ENCODE measurements at places on chromosomes 1 and 21.

GRCh38 chr1:225897595-225898514 lies 8.9 kb upstream of the LEFTY1 start:
- DNase-seq, result no peak

GRCh38 chr1:151164732-151165280 lies 896 bp downstream of the LYSMD1 start:
- no peak for DNase-seq

DNA sequence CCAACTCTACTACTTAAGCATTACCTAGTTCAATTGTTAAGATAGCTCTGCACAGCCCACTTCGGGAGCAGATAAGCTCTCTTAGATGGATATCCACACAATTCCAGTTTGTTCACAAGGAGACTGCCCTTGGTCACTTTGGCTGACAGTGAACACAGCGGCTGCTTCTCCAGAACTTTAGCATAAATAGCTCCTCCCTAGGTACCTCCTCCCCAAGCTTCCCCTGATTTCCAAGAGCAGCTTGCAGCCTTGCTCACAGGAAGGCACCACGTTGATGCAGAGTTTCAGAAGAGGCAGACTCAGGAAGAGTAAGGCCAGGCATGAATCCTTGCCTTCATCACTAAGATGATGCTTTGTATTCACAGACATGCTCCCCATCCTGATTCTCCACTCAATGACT lies 24.7 kb downstream of the TFF3 start:
- no peak for DNase-seq

- DNase-seq, result peak; percentile 24
Observed at GRCh38 chr1:63698001-63698838, 75.6 kb upstream of the ROR1 start.

GRCh38 chr1:150836129-150836773 lies 28.2 kb upstream of the CTSK start:
- peak; percentile 2 for DNase-seq

DNA sequence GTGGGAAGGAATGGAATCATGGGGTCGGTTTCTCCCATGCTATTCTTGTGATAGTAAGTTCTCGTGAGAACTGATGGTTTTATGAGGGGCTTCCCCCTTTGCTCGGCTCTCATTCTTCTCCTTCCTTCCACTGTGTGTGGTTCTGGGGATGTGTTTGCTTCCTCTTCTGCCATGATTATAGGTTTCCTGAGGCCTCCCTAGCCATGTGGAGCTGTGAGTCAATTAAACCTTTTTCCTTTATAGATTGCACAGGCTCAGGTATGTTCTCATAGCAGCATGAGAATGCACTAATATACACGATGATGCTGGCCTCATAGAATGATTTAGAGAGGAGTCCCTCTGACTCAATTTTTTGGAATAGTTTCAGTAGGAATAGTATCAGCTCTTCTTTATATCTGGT lies 195.4 kb upstream of the IVNS1ABP start:
- DNase-seq, result no peak

GRCh38 chr1:232260861-232261260 lies 369.1 kb downstream of the SIPA1L2 start:
- DNase-seq, result no peak

- no peak for DNase-seq
Observed at GRCh38 chr1:150118716-150119115, 31.0 kb upstream of the PLEKHO1 start.

DNA sequence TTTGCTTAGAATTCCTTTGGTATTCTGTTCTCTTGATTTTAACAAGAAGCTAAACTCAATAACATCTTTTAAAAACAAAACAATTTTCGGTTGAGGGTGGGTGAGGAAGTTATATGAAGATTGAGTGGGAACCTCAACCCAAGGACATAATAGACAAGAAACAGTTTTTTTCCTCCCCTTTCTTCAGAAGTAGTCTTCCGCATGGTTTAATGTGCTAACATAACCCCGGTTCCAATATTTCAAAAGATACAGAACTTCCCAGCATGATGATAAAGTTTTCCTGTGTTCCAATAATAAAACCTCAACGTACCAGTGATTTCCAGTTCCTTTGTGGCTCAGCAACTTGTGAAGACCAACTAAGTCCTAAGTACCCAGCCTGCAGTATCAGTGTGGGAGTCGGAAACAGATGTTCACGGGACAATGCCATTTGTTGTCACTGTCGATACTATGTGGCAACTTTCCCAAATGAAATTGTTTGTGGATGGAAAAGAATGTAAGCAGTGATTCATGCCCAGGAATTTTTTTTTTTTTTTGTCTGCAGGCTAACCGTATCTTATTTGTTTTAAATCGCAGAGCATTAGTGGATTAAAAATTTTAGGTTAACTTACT lies 48.5 kb downstream of the NR5A2 start:
- DNase-seq, result peak; percentile 89

GRCh38 chr1:221863635-221864034 lies 121.7 kb upstream of the DUSP10 start:
- DNase-seq, result no peak

DNA sequence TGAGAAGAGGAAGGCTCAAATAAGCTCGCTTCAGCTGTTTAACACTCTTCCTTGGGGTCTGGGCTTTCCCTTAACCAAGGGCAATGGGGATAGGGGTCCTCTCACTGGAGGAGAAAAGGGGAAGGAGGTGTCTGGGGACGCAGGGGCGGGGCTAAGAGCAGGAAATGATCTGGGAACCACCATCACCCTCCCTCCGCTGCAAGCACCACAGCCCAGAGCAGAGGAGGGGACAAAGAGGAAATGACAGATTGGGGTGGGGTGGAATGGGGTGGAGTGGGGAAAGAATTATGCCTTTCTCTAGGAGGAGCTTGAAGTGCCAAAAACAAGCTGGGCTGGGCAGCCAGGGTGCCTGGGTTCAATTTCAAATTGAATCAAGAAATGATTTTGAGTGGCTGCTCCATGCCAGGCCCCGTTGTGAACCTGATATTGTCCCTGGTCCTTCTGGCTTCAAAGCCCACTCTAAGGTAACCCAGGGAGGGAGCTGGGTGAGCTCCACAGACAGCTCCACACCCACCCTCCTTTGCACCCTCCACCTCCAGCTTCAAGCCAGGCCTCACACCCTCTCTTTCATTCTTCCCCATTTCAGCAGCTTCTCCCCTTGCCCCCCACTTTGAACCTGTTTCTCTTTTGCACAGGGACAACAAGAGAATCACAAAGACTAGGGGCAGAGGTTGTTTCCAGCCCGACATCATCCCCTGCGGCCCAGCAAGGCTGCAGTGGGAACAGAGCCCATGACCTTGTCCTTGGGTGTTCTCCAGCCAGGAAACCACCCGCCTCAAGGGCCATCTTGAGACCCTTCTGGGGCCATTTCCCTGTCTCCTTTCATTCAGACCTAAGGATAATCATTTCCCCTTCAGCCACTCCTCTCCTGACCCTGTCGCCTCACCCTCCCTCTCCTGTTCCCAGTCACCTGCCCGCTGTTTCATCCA lies 1.1 kb downstream of the ARHGAP30 start:
- DNase-seq, result peak; percentile 20

GRCh38 chr1:17287130-17287776 lies 20.7 kb upstream of the PADI4 start:
- DNase-seq, result peak; percentile 86

DNA sequence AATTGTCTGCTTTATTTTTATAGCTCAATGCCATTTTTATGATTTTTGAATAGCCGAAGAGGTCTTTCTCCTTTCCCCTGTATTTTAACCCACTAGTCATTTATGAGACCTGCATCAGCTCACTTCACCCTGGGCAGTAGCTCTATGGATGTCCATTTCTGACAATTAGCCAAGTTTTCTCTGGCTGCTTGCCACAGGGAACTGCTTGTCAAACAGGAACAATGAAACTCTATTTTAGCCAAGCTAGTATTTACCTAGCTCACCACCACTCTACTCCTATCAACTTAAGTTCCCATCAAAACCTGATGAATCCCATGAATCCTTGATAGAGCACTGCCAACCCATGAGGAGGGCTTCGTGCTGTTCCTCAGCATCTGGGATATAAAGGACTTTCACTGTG lies 406.7 kb downstream of the RWDD3 start:
- DNase-seq, result peak; percentile 3

DNA sequence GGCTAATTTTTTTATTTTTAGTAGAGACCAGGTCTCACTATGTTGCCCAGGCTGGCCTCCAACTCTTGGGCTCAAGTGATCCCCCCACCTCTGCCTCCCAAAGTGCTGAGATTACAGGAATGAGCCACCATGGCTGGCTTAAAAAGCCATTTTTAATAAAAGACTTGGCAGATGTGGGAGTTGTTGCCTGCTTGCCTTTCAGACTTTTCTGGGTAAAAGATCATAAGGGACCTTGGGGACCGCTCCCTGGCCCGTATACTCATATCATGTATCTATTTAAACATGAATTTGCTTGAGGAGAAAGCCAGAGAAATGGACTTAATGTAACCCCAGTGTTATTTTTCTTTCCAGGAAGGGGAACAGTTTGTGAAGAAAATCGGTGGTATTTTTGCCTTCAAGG lies 23.4 kb upstream of the PODN start:
- no peak for DNase-seq

GRCh38 chr1:226425431-226426031 lies 17.6 kb upstream of the PARP1 start:
- DNase-seq, result no peak

GRCh38 chr1:60989749-60990713 lies 92.3 kb upstream of the NFIA start:
- DNase-seq, result peak; percentile 98

DNA sequence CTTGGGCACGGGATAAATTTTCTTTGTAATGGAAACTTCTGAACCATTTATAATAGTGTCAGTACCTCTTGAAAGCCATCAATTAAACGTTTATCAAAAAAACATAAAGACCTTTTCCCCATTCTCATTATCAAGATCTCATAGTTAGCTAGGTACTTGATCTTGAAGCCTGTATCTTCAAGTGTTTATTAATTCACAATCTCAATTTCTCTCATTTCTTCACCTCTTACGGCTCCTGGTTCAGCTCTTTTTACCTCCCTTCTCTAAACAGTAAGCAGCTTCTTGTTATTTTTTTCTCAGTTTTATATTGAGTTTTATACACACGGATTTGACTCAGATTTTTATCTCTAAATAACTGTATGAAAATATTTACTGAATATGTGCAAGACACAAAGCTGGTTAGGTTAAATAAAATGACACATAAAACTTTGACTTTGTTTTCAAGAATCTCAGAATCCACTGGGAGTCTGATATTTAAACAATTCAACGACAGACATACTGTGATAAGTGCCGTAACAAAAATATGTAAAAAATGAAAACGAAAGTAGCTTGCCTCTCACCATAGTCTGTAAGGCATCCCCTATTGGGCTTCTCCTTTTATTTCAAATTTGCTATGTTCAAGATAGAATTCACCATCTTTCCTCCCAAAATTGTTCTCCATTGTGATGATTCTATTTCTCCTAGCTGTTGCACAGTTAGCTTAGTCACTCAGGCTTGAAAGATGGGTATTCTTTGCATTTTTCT lies 411.6 kb upstream of the ZRANB2 start:
- DNase-seq, result no peak

GRCh38 chr1:111611986-111612385 lies 7.6 kb upstream of the RAP1A start:
- DNase-seq, result no peak

DNA sequence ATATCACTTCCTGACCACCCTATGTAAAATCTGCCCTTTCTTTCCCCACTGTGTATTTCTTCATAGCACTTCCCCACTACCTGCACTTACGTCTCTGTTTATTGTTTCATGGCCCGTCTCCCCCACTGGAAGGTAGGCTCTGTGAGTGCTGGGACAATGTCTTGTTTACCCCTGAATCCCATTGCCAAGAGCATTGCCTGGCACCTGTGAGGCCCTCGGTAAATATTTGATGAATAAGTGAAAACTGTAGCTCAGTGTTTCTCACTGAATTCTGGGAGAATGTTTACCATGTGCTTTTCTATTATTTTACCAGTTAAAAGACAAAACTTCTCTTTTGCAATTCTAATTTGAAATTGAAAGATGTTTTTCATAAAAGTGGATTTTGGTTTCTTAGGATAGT lies 11.8 kb downstream of the NFASC start:
- DNase-seq, result no peak

DNA sequence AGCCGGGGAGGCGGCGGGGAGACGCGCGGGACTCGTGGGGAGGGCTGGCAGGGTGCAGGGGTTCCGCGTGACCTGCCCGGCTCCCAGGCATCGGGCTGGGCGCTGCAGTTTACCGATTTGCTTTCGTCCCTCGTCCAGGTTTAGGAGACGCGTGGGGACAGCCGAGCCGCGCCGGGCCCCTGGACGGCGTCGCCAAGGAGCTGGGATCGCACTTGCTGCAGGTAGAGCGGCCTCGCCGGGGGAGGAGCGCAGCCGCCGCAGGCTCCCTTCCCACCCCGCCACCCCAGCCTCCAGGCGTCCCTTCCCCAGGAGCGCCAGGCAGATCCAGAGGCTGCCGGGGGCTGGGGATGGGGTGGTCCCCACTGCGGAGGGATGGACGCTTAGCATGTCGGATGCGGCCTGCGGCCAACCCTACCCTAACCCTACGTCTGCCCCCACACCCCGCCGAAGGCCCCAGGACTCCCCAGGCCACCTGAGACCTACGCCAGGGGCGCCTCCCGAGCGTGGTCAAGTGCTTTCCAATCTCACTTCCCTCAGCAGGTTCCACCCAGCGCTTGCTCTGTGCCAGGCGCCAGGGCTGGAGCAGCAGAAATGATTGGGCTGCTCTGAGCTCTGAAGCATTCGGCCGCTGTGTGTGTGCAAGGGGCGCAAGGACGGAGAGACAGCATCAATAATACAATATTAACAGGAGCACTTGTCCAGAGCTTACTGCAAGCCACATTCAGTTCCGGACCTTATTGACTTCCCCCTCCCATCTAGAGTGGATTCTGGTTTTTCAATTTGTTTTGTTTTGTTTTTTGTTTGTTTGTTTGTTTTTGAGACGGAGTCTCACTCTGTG lies 10.3 kb downstream of the SIM2 start:
- no peak for DNase-seq

DNA sequence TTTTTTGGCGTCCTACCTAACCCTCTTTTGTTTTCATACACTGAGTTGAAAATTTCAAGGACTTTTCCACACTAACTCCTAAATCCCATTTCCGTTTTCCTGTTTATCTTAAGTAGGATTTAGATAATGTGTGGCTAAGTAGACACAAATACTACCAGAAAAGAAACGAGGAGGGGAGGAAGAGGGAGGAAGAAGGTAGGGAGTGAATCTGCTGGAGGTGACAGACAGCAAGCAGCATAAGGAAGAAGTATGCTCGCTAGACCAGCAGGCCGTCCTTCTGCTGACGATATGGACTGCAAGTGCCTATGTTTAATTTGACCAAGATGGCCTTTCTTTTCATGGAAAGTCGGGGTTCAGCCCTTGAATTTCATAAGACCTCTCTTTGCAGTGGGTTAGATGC lies 256.9 kb upstream of the RAB4A start:
- DNase-seq, result no peak

GRCh38 chr21:14523234-14523633 lies 22.9 kb downstream of the SAMSN1 start:
- no peak for DNase-seq

- no peak for DNase-seq
Observed at GRCh38 chr1:70961374-70961975, 86.1 kb downstream of the PTGER3 start.

Data from fibroblast of skin of scalp (primary cell).